Adrenal gland (tissue), 19 donors: ENCODE measurements at places on chromosomes 3 and 15. TPM values are rescaled to one million over a fixed set of nuclear protein-coding genes. Genes with fewer than 3 reads are reported as not detected.

- no peak for DNase-seq
These were observed 34.0 kb upstream of the ACTL6A start for GRCh38 chr3:179528772-179529171.

- no peak for DNase-seq
These were observed 66.3 kb downstream of the GTPBP8 start for GRCh38 chr3:113057117-113057516.

FEZF2 gene
- total RNA-seq = not detected

GRCh38 chr3:61908382-61908781 lies 347.0 kb downstream of the PTPRG start:
- DNase-seq = peak; percentile 22

- DNase-seq = no peak
These were observed 750.6 kb downstream of the AGBL1 start for GRCh38 chr15:86830304-86830703.

DNA sequence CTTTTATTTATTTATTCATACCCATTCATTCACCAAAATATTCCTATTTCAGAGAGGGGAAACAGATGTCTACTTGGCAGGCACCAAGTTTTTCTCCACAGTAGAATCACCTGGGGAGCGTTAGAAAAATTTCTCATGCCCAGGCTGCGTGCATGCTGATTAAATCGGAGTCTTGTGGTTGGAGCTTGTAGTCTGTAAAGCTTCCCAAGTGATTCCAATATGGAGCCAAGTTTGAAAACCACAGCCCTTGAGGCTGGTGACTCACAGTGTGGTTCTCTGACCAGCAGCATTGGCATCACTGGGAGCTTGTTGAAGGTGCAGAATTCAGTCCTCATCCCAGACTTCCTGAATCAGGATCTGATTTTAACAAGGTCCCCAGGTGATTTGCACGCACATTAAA lies 49.7 kb downstream of the PDHB start:
- peak; percentile 55 for DNase-seq

GRCh38 chr3:105246536-105246935 lies 120.2 kb upstream of the ALCAM start:
- no peak for DNase-seq
